ENCODE measurements at places on chromosomes 1 and 21.

DNA sequence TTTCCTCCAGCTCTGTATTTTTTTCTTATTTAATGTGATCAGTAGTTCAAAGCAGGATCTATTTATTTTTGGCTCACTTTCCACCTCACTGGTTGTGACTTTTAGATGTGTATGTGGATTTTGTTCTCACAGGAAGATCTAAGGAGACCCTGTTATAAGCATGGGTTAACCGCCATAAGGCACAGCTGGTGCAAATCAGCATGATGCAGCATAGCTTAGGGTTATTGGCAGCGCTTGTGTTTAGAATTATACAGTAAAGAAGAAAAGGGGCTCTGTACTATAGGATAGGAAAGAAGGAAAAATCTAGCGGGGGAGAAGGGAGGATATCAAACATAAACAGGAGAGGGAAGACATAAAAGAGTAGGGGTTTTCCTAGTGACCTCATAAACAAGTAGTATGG, 26.9 kb upstream of the RGL1 start:
- peak; percentile 40 for DNase-seq

DNA sequence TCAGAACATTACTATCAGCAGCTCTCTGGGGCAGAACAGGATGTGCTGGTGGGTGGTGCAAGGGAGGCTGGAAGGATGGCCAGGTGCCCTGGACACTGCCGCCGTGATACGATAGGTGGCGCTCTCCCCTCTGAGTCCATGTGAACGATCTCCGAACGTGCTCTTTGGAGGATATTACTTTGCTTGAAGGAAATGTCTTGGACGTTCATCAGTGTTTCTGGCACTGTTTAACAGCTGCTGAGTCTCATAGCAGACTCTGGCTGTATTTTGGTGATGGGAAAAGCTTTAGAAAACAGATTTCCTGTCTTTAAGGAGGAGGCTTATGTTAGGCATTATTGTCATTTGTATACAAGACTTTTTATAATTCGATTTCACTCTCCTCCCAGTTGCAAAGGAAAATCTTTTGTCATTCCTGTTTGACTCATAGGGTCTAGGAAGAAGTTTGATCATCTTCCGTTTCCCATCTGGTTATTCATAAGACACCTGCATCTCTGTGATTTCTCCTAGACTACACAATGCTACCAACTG, 386.2 kb upstream of the ADGRL2 start:
- peak; percentile 86 for DNase-seq

GRCh38 chr21:41367945-41368734, 6.3 kb downstream of the MX2 start:
- no peak for DNase-seq

- no peak for DNase-seq
These were observed 14.4 kb upstream of the ZNF362 start for GRCh38 chr1:33241866-33242265.

- DNase-seq = no peak
These were observed 584.8 kb downstream of the PLA2G4A start for GRCh38 chr1:187413405-187414169.

DNA sequence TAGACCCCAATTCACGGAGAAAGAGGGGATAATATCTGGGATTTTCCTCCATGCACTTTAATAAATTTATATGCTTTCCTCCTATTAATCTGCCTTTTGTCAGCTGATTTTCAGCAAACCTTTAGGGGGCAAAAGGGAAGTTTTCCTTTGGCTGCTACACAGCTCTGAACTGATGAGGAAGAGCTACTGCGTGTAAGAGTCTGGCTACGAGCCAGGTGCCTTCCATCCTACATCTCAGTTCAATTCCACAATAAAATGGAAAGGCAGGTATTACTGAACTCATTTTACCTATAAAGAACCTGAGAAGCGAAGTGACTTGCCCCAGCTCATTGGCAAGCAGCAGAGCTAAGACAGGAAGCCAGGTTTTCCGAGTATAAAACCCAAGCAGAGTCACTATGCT, 28.3 kb upstream of the ZNF326 start:
- no peak for DNase-seq

- DNase-seq = no peak
These were observed 3.2 kb downstream of the MTF2 start for GRCh38 chr1:93082313-93082712.

DNA sequence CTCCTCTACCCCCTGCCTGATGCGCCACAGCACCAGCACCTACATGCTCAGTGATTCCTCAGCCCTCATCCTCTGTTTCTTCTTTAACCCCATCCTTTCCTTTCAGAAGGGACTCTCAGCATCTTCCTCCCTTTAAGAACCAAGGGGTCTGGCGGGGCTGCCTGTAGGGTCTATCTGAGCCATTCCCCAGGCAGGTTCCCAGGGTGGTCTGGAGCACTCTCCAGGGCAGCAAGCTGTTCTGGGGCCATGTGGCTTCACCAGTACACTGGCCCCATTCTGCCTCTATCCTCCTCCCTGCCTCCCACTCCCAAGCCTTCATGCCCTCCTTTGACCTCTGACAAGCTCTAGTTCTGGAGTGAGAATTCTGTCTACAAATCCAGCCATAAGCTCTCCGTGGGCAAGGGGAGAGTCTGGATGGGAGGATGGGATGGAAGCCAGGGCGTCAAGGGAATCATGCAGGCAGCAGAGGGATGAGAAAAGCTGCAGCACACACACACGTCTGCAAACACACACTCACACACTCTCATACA, 10.4 kb downstream of the BATF3 start:
- no peak for DNase-seq

DNA sequence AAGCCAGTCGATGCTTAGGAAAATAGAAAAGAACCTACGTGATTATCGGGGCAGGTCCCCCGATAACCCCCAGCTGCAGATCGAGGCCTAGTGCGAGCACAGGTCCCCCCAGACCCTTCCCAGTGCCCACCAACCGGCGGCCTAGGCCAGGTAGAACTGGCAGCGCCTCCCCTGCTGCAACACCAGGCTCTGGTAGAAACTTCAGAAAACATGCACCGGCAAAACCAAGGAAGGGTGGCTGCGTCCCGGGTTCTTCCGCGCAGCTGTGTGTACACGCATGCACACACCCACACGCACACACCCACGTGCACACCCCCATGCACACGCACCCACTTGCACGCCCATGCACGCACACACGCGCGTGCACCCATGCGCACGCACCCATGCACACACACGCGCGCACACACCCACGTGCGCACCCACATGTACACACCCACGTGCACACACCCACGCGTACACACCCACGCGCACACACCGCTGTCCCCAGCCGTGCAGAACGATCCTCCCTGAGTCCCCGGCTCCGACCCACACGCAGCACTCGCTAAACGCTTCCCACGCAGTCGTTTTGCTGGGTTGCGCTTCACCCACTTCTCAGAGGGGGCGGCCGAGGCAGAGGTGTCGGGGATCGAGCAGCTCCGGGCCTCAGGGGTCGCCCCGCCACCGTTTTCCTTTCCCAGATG, 5.2 kb downstream of the TSPEAR start:
- no peak for DNase-seq

GRCh38 chr1:116270316-116271057, 102.6 kb upstream of the ATP1A1 start:
- DNase-seq = no peak

DNA sequence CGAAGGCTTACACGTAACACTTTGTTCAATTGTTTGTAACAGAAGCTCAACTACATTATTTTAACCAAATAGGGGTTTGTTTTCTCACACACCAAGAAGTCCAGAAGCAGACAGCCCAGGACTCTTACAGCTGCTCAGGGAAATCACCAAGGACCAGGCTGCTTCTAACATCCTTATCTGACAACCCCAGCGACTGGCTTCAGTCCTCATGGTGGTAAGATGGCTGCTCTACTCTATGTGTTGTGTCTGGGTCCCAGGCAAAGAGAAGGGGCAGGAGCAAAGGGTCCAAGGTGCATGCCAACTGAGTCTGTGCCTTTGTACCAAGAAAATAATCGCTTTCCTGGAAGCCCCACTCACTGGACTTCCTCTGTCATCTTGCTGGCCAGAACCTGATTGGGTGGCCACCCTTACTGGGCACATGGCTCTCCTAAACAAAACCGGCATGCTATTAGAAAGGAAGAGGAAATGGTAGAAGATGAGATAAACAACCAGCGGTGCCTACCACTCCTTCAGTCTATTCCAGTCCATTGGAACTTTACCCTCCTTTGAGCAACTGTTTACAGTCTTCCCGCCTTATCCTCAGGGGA, 34.1 kb upstream of the LRRC8D start:
- no peak for DNase-seq

DNA sequence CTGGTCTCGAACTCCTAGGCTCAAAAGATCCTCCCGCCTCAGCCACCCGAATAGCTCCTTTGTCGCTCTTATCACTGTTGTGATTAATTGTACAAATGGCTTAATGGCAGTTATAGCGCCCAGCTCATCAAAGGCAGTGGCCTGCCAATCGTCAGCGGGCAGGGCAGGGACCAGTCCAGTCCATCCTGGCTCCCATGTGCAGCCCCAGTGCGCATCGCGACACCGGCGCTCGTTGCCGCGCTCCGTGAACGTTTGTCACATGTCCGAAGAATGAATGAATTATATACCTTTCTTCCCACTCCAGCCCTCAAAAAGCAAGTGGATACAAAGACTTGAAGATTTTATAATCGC, 18.4 kb downstream of the MTX1 start:
- DNase-seq = peak; percentile 72

DNA sequence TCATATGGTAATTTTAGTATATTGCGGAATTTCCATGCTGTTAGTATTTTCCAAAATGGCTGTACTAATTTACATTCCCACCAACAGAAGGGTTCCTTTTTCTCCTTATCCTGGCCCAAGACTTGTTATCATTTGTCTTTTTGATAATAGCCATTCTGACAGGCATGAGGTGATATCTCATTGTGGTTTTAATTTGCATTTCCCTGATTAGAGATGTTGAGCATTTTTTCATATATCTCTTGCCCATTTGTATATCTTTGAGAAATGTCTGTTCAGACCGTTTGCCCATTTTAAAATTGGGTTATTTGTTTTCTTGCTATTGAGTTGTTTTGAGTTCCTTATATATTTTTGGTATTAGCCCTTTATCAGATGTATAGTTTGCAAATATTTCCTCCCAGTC, 14.0 kb downstream of the CAPZA1 start:
- DNase-seq = no peak

DNA sequence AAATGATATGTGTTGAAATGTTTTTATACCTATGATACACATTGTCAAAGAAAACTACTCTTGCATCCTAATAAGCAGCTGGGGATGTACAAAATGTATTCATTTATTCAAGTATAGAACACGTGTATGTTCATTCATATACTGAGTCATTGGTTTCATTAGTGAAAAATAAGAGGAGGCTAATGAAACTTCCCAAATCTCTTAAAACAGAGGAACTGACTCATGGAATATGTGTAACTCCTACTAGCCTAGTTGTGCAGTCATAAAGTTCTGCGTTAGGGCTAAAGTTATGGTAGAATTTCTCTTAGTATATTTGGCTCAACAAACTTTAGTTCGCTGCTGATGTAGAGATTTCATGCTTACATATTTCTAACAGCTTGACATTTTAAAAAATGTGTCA, 441.6 kb downstream of the NCAM2 start:
- no peak for DNase-seq

DNA sequence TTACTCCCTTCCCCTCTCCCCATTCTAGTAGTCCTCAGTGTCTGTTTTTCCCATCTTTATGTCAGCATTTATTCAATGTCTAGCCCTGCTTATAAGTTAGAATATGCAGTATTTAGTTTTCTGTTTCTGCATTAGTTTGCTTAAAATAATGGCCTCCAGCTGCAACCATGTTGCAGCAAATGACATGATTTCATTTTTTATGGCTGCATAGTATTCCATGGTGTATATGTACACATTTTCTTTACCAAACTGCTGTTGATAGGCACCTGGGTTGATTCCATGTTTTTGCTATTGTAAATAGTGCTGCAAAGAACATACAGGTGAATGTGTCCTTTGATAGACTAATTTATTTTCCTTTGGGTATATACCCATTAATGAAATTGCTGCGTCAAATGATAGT, 267.7 kb downstream of the SRGAP2C start:
- DNase-seq = no peak

- peak; percentile 75 for DNase-seq
These were observed 31.4 kb upstream of the WASF2 start for GRCh38 chr1:27521336-27521831.

- no peak for DNase-seq
These were observed 17.5 kb upstream of the VSIG8 start for GRCh38 chr1:159879977-159880376.

DNA sequence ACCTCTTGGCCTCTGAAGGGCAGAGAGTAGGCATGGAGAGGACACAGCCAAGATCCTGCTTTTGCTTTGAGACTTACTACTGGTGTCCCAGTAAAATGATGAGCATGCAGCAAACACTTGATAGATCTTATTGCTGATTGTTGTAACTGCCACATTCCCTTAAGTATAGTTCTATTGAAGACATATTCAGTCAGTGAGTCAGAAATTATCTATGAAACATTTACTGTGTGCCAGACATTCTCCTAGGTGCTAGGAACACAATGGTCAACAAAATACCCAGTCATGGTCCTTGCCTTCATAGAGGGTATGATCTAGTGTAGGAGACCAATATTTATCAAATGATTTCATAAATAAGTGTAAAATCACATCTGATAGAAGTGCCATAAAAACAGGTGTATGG, 13.6 kb downstream of the STYXL2 start:
- no peak for DNase-seq

- no peak for DNase-seq
These were observed 2.6 kb downstream of the USP24 start for GRCh38 chr1:55212349-55213150.

DNA sequence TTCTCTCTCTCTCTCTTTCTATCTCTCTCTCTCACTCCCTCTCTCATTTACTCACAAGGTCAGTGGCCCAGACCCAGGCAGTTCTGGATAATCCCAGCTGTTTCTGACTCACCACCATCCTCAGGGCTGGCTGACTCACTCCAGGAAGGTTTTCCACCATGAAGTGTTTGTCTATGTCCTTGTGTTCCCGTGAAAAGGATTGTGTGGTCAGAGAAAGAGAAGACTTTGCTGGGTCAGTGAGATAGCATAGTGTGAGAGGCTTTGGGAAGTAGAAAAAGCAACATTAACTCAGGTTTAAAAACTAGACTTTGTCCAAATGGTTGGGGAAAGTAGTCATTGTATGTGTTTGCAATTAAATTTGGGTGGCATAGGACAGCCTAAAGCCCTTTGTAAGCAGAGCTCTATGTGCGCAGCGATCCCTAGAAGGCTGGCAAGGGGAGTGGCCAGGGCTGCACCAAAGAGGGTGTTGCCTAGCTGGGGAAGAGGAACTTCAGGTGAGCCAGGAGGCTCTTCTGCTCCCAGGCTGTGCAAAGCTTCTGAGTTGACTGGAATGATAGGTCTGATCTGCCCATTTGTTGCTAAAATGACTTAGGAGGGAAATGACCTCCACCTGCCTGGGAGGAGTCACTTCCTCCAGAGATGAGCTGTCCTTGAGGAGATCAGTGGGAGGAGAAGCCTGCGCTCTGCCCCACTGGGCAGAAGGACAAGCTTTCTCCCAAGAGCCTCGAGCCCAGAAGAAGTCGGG, 4.9 kb upstream of the CAPN2 start:
- DNase-seq = peak; percentile 67

- DNase-seq = no peak
These were observed 288.3 kb downstream of the PTPRC start for GRCh38 chr1:198927129-198927528.

GRCh38 chr1:29677028-29678024, 441.0 kb downstream of the PTPRU start:
- DNase-seq = no peak

- DNase-seq = no peak
These were observed 28.3 kb downstream of the TLCD4 start for GRCh38 chr1:95145493-95145892.
